ENCODE measurements at places on chromosomes 5 and 9.

- DNase-seq = no peak
Observed at GRCh38 chr5:157379983-157380382, 80.0 kb upstream of the NIPAL4 start.

DNA sequence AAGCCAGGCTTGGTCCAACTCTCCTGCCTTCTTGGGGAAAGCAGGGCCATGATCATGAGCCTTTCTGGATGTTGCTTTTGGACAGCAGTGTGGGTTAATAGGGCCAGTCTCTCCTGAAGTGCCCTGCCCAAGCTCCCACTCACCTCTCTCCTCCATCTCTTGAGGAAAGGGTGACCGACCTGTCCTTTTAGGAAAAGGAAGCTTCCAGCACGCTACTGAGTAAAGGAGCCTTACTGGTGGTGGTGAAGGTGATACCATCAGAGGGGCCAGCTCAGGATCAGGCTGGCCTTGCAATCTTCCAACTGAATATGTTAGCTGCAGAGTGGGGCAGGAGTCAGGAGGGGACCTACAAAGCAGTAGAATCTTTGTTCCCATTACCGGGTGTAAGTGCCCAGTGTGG is 2.2 kb upstream of the RGS3 start:
- DNase-seq = no peak

DNA sequence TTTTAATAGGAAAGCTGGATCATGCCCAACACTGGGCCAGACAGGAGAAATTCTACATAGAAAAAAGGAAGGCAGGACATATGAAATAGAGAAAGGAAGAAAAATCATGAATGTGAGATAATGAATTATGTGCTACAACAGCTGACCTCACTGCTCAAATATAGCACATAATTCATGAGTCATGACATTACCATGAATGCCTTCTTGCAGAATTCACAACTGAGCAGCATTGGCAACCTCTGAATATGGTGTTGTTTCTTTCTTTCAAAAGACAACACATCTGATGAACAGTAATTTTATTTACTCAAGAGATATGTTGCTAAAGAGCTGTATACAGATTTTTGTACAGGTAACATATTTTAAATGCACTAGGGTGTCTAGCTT is 34.4 kb downstream of the APBA1 start:
- no peak for DNase-seq

DNA sequence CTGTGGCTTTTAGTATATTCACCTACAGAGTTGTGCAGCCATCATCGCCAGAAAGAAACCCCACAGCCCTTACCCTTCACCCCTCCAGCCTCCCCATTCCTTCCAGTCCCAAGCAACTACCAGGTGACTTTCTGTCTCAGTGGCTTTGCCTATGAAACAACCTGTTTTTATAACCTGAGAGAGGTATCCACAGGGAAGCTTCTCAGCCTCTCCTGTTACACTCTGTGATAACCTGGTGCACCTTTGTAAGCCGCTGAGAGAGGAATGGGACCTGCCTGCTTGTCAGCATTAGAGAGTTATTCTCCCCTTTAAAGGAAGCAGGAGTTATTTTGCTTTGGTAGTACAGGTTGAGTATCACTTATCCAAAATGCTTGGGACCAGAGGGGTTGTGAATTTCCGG is 93.6 kb downstream of the TRIO start:
- DNase-seq = no peak

DNA sequence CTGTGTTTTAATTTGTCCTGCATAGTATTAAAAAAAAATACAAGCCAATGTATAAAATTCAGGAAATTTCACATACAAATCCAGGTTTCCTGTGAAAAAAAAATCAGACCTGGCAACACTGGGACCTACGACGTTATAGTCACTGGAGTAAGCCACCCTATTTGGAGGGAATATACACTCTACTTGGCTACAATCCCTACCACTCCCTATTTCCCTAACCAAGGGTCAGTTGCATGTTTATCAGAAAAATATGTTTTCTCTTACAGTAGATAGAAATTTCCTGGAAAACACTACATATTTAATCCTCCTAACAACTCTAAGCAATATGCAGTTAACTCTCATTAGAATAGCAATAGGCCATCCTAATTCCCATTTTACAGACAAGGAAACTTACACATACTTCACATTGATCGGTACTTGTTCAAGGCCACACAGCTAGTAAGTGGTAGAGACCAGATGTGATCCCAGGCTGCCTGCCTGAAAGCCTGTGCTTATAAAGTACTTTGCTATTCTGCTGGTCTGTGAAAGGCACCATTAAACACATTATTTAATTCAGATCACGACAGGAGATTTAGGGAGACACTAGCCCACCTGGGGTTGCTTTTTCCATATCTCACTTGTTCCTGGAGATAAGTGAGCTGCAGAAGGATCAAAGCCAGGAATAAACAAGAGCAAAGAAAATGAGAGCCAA is 70.8 kb downstream of the MFAP3 start:
- no peak for DNase-seq

DNA sequence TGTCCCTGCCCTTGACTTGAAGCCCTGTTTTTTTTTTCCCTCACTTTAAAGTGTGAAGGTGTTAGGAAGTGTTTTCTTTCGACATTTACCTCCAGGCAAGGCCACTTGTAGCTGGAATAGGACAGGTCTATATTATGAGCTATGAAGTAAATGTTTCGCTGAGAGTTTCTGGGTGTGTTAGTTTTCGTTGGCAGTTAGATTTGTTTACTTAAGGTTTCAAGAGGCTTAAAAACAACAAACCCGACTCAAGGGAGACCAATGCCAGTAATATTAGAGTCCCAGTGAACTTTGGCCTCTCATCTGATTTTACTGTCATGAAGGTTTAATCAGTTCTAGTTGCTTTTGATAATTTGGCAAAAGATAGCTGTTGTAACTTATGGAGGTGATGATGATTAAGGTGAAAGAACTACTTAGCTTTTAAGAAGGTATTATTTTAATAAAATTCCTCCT is 25.2 kb downstream of the OCLN start:
- DNase-seq = no peak

- DNase-seq = no peak
Observed at GRCh38 chr9:87490225-87490624, 7.4 kb upstream of the DAPK1 start.

Data from stimulated activated CD8-positive, alpha-beta memory T cell treated with anti-CD3 and anti-CD28 coated beads, Interleukin-4, amount 100 ng/mL, for 1 hour (primary cell).